ENCODE measurements at places on chromosomes 2 and 18.

GRCh38 chr2:19351499-19351898 is 6.9 kb downstream of the OSR1 start:
- DNase-seq, result no peak

DNA sequence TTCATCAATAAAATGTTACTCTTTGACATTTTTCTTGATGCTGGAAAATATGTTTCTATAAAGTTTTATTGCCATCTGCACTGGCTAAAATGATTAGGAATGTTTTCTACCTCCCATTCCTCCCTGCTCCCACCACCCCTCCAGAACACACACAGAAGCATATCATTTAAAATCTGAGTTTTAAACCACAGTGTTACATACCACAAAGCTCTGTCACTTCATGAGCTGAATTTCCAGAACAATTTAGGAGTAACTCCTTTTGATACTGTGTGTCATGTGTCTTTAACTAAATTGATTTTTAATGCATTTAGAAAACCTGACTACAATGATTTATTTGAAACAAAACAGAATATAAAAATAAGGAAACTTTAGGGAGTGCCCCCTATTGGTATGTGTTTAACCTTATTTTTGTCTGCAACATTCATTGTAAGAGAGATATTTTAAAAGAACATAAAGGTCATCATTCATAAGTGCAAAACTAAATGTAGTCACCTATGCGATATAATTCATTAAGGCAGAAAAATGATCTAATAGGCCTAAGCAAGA is 52.0 kb downstream of the FEZ2 start:
- no peak for DNase-seq

DNA sequence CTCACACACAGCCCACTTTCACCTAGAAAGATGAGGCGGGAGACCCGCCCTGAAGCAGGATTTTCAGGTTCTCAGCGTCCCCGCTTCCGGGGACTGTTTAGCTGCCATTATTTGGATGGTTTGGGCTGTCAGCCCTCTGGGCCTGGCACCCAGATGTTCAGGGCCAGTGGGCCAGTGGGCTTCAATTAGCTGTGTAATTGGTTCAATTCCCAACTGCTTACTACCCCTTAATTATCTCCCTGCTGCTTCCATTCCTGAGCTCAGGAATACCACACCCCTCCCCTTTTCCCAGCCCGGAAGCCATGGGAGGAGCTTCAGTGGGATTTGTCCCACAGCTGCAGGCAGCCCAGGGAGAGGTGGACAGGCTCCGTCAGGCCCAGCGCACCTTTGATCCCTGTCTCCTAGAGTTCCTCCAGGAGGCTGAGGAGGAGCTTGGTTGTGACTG is 114.1 kb upstream of the MYCN start:
- DNase-seq, result no peak

GRCh38 chr2:72118386-72118785 is 29.3 kb downstream of the CYP26B1 start:
- no peak for DNase-seq

All from AG04450 (cell line).